ENCODE measurements at places on chromosomes 6 and 20.

DNA sequence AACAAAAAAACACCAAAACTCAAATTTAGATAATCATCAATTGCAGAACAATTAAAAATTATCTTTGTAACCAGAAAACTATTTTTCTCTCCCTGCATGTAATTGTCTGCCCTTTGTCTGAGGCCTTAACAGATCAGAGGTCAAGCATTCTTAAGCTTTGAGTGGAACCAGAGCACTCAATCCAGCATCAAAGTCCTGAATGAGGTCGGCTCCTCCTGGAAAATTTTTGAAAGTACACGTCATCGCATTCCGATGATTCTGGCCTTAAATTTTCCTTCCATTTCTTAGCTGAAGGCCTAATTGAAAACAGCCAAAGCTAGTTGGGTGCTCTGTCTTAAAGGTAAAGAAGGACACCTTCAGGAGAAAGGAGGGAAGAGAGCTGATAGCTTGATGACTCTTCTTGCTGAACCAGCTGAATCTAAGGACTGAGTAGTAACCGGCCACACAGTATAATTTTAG, 510.2 kb upstream of the SULF2 start:
- no peak for DNase-seq

GRCh38 chr6:97703661-97704060, 420.6 kb upstream of the MMS22L start:
- no peak for DNase-seq

GRCh38 chr6:122580737-122581136, 29.5 kb upstream of the PKIB start:
- DNase-seq: no peak

DNA sequence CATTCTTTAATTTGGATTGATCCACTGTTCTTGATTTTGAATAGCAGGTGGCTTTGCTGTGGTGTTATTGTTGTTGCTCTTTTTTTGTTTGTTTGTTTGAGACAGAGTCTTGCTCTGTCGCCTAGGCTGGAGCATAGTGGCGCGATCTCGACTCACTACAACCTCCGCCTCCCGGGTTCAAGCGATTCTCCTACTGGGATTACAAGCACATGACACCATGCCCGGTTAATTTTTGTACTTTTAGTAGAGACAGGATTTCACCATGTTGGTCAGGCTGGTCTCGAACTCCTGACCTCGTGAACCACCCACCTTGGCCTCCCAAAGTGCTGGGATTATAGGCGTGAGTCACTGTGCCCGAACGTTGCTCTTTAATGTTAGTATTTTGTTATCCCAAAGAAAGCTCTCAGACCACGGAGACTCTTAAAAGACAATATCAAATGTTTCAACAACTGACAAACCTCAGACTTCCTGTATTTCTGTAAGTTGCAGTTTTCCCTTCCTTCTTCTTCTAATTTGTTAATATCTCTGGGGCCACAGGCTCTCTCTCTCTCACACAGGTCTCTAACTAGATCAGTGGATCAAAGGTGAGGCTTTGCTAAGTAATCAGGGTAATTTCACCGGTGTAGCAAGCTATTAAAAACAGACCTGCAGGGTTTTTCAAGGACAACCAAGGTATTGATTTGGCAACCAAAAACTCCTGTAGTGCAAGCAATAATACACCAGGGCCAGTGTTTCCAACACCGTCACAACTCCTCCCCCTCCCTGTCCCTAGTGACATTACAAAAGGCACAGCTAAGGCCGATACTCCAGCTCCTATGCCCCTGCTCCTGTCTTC, 48.8 kb upstream of the ZNF217 start:
- no peak for DNase-seq

DNA sequence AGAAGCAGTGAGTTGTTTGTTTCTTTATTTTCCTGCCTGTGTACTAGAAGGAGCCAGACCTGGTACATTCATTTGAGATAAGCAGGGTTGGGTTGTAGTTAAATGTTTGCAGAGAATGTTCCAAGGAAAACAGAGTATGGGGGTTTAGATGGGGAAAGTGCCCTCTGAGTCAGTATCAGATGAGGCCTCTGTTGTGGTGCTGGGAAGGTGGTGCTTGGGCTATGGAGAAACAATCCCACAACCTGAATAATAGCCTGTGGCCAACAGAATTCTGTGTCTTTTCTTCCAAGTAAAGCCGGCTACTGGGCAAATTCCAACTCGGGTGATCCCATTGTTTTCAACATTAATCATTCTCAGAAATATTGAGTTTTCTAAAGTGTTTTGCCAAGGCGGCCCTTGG, 109.3 kb downstream of the RNF144B start:
- DNase-seq: no peak

- DNase-seq: no peak
Measured at GRCh38 chr6:32113386-32114352, 4.5 kb upstream of the TNXB start.

DNA sequence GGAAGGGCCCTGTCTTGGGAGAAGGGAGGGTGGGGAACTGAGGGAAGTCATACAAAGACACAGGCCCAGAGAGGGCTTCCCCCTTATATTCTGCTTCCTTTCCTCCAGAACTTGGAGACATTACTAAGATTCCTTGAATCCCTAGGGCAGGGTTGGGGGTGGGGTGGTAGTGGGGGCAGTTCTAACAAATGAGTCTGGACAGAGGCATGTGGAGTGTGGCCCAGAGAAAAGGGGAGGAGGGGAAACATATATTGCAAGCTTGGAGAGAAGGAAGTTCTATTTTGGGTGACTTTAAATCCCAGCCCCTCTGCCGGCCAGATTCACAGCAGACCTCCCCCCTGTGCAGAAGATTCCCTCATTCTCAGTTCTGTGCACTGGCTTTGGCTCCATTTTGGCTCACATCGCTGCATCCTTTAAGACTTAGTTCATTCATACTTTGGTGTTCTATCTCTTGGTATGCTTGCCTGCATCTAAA, 43.7 kb downstream of the DAAM2 start:
- no peak for DNase-seq

Measured in GM06990 (cell line).